ENCODE measurements at places on chromosomes 3 and 15. TPM values are rescaled to one million over a fixed set of nuclear protein-coding genes. Genes with fewer than 3 reads are reported as not detected.

DNA sequence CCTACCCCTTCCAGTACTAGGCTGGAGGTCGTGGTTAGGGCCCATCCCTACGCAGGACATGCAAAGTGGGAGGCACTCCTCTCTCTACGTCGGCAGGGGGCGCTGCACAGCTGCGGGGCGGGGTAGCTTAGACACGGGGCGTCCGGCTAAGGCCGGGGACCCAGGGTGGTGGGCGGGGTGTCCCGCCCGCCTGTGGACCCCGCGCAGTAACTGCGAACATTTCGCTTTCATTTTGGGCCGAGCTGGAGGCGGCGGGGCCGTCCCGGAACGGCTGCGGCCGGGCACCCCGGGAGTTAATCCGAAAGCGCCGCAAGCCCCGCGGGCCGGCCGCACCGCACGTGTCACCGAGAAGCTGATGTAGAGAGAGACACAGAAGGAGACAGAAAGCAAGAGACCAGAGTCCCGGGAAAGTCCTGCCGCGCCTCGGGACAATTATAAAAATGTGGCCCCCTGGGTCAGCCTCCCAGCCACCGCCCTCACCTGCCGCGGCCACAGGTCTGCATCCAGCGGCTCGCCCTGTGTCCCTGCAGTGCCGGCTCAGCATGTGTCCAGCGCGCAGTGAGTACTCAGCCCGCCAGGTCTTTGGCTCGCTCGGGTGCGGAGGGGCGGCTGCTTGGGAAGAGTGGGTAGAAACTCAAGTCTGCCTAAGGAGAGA lies at the start of gene IL12A:
Gene IL12A, plus strand, starts transcription at position 219 of the 655 bp plus-strand sequence.
- peak; percentile 92 for ATAC-seq

DNA sequence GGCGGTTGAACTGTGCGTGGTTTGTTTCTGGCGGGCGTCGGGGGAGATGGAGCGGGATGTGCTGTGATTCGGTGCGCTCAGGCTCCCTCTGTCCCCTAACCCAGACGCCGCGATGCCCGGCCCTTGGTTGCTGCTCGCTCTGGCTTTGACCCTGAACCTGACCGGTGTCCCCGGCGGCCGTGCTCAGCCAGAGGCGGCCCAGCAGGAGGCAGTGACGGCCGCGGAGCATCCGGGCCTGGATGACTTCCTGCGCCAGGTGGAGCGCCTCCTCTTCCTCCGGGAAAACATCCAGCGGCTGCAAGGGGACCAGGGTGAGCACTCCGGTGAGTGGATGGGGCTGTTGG lies 1.2 kb downstream of the TRH start:
- ATAC-seq, result no peak

- no peak for ATAC-seq
These were observed 9.1 kb downstream of the CORO2B start for GRCh38 chr15:68587769-68588385.

- ATAC-seq, result no peak
These were observed 21.9 kb upstream of the TSEN2 start for GRCh38 chr3:12462159-12462947.

The RCCD1 gene
- 5.3 TPM for total RNA-seq

- ATAC-seq, result peak; percentile 92
These were observed at the start of gene MRAS for GRCh38 chr3:138347960-138348753. TSS of gene MRAS (plus strand) at chr3:138348579. CDS start at chr3:138372884, 24,305 bp downstream.

- ATAC-seq, result no peak
These were observed 200.1 kb downstream of the GABRB3 start for GRCh38 chr15:26572602-26573350.

The SIAH2 gene
- total RNA-seq, result 26.0 TPM

DNA sequence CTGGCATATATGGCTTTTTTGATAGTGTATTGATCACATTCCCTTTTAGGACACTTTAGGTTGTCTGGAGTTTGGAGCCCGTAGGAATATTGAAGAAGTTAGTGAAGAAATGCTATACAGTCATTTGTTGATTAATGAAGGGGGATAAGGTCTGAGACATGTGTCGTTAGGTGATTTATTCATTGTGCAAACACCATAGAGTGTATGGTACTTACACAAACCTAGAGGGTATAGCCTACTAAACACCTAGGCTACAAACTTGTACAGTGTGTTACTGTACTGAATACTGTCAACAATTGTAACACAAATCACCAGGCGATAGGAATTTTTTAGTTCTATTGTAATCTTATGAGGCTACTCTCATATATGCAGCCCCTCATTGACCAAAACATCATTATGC lies 3.3 kb downstream of the TPM1 start:
- no peak for ATAC-seq

The GMNC gene
- total RNA-seq, result not detected

- no peak for ATAC-seq
These were observed 43.6 kb downstream of the EDEM1 start for GRCh38 chr3:5231074-5231473.

GRCh38 chr3:33093847-33094246 lies 3.1 kb downstream of the GLB1 start:
- ATAC-seq, result no peak

GRCh38 chr3:45343947-45344346 lies 44.4 kb upstream of the LARS2 start:
- no peak for ATAC-seq
